ENCODE measurements at places on chromosomes 13 and 19.

DNA sequence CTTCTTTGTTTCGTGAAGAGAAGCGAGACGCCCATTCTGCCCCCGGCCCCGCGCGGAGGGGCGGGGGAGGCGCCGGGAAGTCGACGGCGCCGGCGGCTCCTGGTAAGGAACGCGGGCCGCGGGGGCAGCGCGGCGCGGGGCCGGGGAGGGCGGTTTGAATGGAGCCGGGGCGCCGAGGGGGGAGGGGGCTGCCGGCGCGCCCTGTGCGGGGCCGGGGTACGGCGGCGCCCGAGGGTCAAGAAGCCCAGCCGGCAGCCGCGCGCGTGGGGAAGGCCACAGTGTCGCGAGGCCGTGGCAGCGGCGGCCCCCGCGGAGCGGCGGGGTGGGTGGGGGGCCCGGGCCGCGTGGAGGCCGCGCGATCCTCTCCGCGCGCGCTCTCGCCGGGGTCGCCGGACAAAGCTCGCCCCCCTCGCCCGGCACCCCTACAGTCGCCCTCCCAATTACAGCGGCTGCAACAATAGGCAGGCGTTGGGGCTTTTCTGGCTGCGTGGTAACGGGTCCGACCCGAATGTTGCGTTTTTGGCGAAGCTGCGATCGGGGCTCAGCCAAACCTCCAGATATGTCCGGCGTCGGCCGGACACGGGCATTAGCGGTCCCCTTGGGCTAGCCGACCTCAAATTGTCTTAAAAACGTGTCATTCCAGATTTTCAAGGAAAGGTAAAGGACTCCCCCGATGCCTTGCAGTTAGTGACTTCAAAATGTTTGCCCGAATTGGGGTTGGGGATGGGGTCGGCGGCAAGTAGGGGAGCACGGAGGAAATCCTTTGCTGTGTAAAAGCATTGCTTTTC, 437 bp downstream of the SMARCA4 start:
- DNase-seq, result no peak

DNA sequence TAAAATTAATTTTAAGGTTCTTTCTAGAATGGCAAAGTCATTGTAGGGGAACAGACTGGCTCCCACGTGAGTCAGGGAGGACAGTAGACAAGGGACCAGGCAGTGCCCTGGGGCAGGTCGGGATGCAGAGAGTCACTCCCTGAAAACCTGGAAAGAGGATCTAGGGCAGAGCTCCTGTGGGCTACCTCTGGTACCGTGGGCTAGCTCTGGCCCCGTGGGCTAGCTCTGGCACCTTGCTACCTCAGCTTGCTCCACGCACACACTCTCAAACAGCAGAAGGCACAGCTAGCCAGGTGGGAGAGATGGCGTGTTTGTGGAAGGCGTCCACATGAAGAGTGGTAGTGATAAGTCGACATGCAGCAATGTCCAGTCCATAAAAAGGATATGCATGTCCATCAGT, 66.7 kb upstream of the ARHGEF7 start:
- no peak for DNase-seq

DNA sequence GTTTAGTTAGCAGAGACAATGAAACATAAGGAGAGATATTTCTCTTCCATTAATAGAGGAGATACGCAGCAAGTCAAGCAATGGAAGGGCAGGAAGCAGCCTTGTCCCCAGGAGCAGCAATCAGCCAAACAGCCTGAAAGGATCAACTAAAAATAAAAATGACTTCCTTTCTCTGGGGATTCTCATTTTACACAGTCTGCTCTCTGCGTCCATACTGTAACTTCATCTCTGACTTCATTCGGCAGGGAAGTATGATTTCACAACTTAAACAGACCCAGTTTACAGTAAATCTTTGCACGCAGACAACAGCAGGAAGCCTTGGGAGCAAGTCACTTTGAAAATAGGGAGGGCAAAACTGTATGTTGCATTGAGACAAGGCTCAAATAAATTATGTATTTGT, 826.7 kb downstream of the DIAPH3 start:
- DNase-seq, result no peak

- no peak for DNase-seq
These were observed 62.1 kb downstream of the ARHGEF7 start for GRCh38 chr13:111177081-111177711.

DNA sequence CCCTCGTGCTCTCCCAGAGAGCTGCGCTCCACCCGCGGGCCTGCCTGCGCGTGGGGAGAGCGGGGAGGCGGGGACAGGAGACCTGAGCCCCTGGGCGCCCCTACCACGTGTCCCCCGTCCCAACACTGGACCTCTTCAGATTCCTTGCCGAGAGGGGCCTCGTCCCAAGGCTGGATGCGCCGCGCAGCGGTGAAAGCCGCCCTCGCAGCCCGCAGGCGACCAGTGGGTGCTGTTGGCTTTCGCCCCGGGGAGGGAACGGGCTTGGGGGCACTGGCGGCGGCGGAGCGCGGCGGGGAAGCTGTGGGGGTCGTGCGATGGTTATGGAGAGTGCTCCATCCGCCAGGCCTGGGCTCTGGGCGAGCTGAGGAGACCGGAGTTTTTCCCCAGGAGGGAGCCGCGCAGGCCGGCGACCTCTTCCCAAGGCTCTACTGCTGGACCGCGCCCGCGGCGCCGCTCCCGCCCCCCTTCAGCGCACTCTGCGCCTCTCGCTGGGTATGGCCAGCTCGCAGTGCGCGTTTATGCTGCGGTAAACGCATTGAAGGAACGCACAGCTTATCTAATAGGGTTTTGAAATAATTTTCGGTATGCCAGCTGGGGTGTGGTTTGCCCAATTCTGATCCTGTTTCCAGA, 17.2 kb upstream of the RNF17 start:
- DNase-seq, result no peak

All from NCI-H1048 (cell line).